ENCODE measurements at places on chromosomes 6 and 20. TPM values are rescaled to one million over a fixed set of nuclear protein-coding genes. Genes with fewer than 3 reads are reported as not detected.
A peak's percentile ranks its signal among the peaks of the same experiment; 100 is the strongest.

DNA sequence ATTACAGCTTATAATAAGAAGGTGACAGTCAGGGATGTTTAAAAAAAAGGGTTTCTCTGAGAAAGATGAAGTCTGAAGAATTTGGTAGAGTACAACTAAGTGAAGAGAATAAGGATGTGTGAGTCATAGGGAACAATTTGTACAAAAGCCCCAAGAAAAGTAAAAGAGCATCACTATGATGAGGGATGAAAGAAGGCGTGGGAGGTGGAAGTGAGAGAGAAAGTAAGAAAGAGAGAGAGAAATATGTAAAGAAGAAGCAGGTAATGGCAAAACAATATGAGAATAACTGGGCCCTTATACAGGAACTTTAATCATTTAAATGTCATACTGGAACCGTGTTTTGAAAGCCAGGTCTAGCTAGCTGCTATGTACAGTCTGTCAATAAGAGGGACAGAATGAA, 179.4 kb downstream of the ASCC3 start:
- H3K27ac ChIP-seq = no peak overlapping the region
- H3K4me3 ChIP-seq = no peak overlapping the region
- H3K4me1 ChIP-seq = no peaks in the 10 kb centered on the region
- H3K36me3 ChIP-seq = peaks cover 33% of the 10 kb centered on the region
- H3K27me3 ChIP-seq = no peaks in the 10 kb centered on the region
- no peak for DNase-seq

- peaks cover 59% of the 10 kb centered on the region for H3K27me3 ChIP-seq
- H3K4me1 ChIP-seq = peaks cover 20% of the 10 kb centered on the region
- peak overlapping the region; percentile 62 for H3K27ac ChIP-seq
Measured at GRCh38 chr6:28656715-28657114, 131.0 kb downstream of the GPX5 start.

GRCh38 chr6:90238496-90239266, 58.0 kb downstream of the BACH2 start:
- H3K27ac ChIP-seq = peak overlapping the region; percentile 56
- peaks cover 31% of the 10 kb centered on the region for H3K36me3 ChIP-seq
- H3K4me3 ChIP-seq = no peak overlapping the region
- peaks cover 55% of the 10 kb centered on the region for H3K4me1 ChIP-seq

Gene GRIK2
- not detected for polyA plus RNA-seq

GRCh38 chr6:15961635-15962448, 167.0 kb upstream of the MYLIP start:
- H3K27ac ChIP-seq = peak overlapping the region; percentile 56
- H3K4me1 ChIP-seq = peaks cover 20% of the 10 kb centered on the region
- no peak overlapping the region for H3K4me3 ChIP-seq
- H3K36me3 ChIP-seq = no peaks in the 10 kb centered on the region

Gene CCDC170
- not detected for polyA plus RNA-seq

DNA sequence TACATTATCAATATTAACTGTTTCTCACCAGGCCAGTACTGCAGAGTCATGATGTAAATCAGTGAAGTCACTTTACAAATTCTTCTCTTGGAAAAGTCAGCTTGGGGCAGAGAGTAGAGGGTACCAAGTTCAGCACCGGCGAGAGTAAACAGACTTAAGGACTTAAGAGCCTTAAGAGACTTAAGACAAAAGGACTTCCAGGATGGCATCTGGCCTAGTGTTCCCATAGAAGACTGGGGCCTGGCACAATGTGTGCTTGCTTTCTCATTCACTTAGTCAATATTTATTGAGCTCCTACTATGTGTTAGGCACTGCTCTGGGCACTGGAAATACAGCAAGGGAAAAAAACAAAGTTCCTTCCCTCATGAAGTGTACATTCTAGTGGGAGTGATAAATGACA, 1.4 kb upstream of the SNPH start:
- H3K4me3 ChIP-seq = peak overlapping the region; percentile 94
- peaks cover 26% of the 10 kb centered on the region for H3K27me3 ChIP-seq

Gene CD24
- 69.7 TPM for polyA plus RNA-seq

DNA sequence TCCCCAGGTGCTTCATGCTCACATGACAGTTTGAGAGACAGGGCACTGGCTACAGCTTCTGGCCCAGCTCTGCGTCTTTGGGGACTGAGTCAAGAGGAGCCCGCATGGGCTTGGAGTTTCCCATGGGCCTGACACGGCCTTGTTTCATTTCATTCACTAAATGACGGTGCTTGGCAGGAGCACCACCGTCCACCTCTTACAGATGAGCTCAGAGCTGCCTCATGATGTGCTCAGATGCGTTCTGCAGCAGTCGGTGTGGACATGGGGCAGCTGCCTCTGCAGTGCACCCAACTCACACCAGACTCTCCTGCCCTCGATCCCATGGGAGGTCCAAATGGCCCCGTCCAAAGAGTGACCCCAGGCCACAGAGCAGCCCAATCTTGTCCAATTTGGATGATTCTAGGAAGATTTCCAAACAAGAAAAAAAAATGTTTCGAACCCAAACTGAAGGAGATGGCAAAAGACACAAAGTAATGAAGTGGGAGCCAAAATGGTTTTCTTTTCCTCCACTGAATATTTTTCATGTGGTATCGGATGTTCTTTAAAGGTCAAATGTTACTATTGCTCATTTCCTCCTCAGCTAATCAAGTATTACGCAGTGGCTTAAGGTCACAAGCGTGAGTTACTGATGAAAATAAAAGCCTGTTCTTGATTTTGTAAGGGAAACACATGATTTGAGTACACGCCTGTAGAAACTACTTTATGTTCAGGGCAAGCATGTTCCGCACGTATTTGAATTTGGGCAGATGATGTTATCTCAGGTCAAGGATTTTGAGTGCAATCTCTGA, 524.2 kb downstream of the CDH26 start:
- H3K36me3 ChIP-seq = no peaks in the 10 kb centered on the region
- H3K27me3 ChIP-seq = peaks cover 16% of the 10 kb centered on the region
- no peak for DNase-seq
- H3K4me1 ChIP-seq = no peaks in the 10 kb centered on the region
- H3K27ac ChIP-seq = no peak overlapping the region

DNA sequence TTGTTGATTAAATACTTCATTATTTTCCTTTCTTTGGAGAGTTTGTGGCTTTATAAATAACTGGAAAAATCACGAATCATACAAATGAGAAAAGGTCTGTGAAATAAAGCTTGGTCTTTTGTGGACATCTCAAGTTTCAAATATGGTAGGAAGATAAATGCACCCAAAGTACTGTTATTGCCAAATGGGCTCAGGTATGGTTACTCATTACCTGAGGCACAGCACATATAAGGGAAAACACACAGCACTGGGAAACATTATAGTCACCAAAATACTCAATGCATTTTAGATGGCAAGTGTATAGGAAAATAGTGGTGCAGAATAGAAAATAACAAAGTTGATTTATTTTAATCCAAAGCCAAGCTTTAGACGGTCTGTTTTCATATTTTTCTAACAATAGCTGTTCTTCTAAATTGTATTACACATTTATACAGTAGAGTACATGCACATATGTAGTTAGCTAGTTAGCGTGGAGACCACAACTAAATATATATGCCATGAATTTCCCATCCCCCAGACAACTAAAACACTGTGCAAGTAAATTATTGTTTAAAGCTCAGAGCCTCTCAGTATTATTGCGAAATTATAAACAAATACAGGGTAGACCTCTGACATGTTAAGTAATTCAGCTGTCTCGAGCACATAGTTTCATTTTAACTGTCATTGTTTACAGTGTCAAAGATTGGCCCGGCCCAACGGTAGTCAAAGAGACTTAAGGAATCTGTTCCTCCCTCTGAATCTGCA, 336.0 kb downstream of the SYNE1 start:
- H3K4me1 ChIP-seq = peaks cover 26% of the 10 kb centered on the region
- peaks cover 3% of the 10 kb centered on the region for H3K36me3 ChIP-seq
- H3K27ac ChIP-seq = peak overlapping the region; percentile 94

- peaks cover 18% of the 10 kb centered on the region for H3K4me1 ChIP-seq
- no peaks in the 10 kb centered on the region for H3K27me3 ChIP-seq
- H3K4me3 ChIP-seq = peak overlapping the region; percentile 1
- peaks cover 25% of the 10 kb centered on the region for H3K36me3 ChIP-seq
Measured at GRCh38 chr6:154800338-154800737, 67.1 kb downstream of the SCAF8 start.

DNA sequence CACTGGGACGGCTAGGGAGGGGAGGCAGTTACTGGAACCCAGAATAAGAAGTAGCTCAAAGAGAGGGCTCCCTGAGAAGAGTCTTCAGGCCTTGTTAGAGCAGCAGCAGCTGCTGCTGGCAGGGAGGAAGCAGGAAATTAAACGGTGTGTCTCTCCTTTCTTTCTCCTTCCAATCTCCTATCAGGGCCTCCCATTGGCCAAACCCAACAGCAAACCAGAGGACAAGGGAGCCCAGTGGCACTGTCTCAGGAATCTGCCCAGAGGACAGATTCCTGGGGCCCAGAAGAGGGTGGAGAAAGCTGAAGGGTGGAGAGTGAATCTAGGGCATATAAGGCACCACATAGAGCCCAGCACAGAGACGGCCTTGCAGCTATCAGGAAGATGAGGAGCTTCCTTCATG, 10.2 kb downstream of the BTN3A1 start:
- H3K36me3 ChIP-seq = peaks cover 59% of the 10 kb centered on the region
- peak overlapping the region; percentile 58 for H3K27ac ChIP-seq
- H3K4me1 ChIP-seq = peaks cover 31% of the 10 kb centered on the region
- no peak for DNase-seq
- no peak overlapping the region for H3K4me3 ChIP-seq

DNA sequence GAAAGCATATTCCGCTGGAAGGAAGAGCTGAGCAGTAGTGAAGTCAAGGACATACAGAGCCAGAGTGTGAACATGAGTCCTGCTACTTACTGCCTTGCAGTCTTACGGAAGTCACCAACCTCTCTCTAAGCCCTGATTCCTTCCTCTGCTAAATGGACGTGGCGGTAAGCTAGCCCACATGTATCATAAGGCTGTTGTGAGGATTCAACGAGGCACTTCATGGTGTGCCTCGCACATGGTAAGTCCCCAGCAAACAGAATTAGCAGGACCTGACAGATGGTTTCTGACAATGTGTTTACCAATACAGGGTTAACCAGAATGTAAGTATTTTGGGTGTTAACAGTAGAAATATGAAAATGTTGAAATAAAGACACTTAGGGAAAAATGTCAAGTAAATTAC, 93.2 kb downstream of the IRF4 start:
- no peak overlapping the region for H3K4me3 ChIP-seq
- H3K27ac ChIP-seq = no peak overlapping the region
- DNase-seq = no peak
- no peaks in the 10 kb centered on the region for H3K27me3 ChIP-seq
- H3K4me1 ChIP-seq = peaks cover 21% of the 10 kb centered on the region

Gene SLPI
- polyA plus RNA-seq = not detected

GRCh38 chr6:33426590-33427511, 7.0 kb downstream of the SYNGAP1 start:
- peak overlapping the region; percentile 99 for H3K27ac ChIP-seq
- peak overlapping the region; percentile 98 for H3K4me3 ChIP-seq
- peaks cover 75% of the 10 kb centered on the region for H3K4me1 ChIP-seq

Data from naive B cell (primary cell).